ENCODE measurements at places on chromosomes 16 and 17.

DNA sequence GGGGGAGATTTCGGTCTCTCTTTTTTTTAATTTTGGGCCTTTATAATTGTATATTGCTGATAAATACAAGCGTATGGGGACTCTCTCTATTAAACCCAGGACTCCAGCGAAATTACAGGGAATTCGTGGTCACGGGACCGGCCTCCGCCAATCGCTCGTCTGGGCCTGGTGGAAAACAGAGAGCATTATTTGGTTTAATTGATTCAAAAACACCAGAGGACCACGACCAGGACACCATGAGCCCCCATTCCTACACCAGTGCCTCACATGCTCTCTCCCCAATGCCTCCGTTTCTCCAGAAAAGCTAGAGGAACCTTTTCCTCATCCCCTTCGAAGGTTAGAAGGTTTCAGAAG lies at the start of gene HOXB2:
Gene HOXB2 (minus strand): TSS at position 88 of the 354 bp plus-strand sequence. CDS start 198 bp downstream, outside the sequence.
- H3K36me3 ChIP-seq: peaks cover 15% of the 10 kb centered on the region
- peak within 1 kb of the TSS; percentile 96 for H3K4me3 ChIP-seq
- peaks cover 55% of the 10 kb centered on the region for H3K4me1 ChIP-seq
- DNase-seq: no peak
- H3K27ac ChIP-seq: peak within 1 kb of the TSS; percentile 79
- H3K27me3 ChIP-seq: peaks cover 26% of the 10 kb centered on the region

DNA sequence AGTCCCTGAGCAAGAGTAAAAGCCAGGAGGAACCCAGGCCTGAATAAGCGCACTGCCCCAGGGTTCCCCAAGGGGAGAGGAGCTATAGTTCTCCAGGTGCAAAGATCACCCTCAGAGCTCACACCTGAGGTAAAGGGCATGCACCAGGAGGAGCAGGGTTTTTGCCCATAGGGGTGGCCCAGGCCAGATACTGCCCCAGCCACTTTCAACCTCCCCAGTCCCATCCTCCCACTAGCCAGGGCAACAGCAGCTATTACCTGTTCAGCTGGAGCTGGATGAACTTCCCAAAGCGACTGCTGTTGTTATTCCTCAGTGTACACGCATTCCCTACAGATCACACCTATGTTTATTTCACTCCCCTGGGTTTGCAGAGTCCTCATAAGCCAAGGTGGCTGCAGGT lies 19.8 kb downstream of the MYO19 start:
- H3K27ac ChIP-seq: no peak overlapping the region
- DNase-seq: no peak
- H3K4me1 ChIP-seq: no peaks in the 10 kb centered on the region
- peaks cover 7% of the 10 kb centered on the region for H3K27me3 ChIP-seq
- no peak overlapping the region for H3K4me3 ChIP-seq

GRCh38 chr17:58913971-58914769 lies 158.5 kb downstream of the PPM1E start:
- no peak for DNase-seq
- H3K4me1 ChIP-seq: no peaks in the 10 kb centered on the region
- no peak overlapping the region for H3K27ac ChIP-seq
- no peak overlapping the region for H3K4me3 ChIP-seq
- peaks cover 12% of the 10 kb centered on the region for H3K36me3 ChIP-seq
- peaks cover 2% of the 10 kb centered on the region for H3K27me3 ChIP-seq

DNA sequence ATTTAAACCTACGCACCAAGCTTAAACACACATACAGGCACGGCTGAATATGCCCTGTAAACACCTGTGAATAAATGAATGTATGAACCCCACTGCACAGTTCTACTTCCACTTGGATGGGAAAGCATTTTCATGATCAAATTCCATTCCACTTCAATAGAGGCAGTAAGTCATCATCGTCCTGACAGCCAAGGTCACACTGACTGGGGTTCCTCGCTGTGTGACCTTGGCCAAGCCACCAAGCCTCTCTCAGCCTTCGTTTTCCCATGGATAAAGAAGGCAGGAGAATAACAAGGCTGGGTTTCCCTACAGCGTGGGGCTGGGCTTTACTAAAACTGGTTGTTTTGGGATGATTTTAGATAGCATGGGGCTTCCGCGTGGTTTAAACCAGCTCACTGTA lies 82.8 kb downstream of the TBC1D16 start:
- no peak overlapping the region for H3K27ac ChIP-seq
- no peak for DNase-seq
- H3K36me3 ChIP-seq: peaks cover 15% of the 10 kb centered on the region
- H3K4me3 ChIP-seq: no peak overlapping the region
- H3K27me3 ChIP-seq: peaks cover 4% of the 10 kb centered on the region

DNA sequence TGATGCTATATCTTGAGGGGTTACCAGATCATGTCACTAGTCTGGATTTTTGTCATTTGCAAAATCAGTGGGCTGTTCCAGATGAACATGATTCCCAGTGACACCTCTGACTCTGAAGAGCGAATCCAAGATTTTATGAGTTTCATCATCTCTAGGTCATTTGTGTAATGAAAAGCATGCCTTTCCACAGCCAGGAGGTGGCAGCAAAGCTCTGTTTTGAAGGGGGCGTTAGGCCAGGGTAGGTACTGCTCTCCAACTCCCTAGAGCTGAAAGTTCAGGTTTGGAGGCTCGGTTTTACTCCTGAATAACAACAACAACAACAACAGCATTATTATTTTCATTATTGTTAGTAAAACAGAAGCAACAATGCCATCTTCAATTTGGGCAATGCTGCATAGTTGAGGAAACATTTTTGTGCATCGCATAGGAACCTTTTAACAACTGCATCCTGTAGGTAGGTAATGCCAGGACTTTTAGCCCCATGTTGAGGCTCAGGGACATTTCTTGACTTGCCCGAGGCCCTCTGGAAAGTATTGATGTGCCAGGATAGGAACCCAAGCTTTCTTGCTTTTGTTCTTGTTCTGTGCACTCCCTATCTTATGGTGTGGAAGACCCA lies 77.0 kb downstream of the MYH13 start:
- no peaks in the 10 kb centered on the region for H3K36me3 ChIP-seq
- no peak overlapping the region for H3K27ac ChIP-seq
- no peak overlapping the region for H3K4me3 ChIP-seq
- peaks cover 5% of the 10 kb centered on the region for H3K4me1 ChIP-seq
- DNase-seq: peak; percentile 80

- H3K36me3 ChIP-seq: no peaks in the 10 kb centered on the region
- H3K27me3 ChIP-seq: no peaks in the 10 kb centered on the region
- no peak for DNase-seq
- no peak overlapping the region for H3K4me3 ChIP-seq
Measured at GRCh38 chr16:15461376-15461775, 27.0 kb downstream of the BMERB1 start.

DNA sequence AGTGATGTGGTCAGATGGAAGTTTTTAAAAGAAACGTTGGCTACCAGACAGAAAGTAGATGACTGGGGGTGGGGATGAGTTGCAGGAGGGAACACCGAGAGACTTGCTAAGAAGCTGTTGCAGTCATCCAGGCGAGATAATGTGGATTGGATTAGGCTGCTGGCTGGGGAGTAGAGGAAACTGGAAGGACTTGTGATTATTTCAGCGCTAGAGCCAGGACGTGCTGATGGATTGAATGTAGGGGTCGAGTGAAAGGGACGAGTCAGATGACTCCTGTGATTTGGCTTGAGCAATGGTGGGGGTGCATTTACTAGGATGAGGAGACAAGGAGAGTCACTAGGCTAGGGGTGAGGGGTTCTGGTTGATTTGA lies 88.5 kb downstream of the CLEC16A start:
- peaks cover 62% of the 10 kb centered on the region for H3K36me3 ChIP-seq
- no peak overlapping the region for H3K27ac ChIP-seq
- H3K4me3 ChIP-seq: peak overlapping the region; percentile 20

DNA sequence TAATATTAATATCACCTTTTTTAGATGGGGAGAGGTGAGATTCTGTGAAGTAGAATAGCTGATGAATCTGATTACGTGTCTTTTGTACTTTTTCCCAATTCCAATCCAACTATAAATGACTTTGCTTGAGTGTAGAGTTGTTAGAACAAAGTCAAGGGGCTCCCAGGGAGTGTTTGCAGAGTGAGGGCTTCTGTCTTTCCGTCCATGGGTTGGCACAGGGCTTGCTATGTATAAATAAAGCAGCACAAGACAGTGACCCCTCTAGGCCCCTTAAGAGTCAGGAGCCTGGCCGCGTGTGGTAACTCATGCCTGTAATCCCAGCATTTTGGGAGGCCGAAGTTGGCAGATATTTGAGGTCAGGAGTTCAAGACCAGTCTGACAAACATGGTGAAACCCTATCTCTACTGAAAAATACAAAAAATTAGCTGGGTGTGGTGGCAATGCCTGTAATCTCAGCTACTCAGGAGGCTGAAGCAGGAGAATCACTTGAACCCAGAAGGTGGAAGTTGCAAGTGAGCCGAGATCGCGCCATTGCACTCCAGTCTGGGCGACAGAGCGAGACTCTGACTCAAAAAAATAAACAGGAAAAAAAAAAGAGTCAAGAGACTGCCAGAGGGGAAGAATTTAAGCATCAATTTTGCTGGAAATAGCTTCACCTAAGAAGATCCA lies 127.9 kb upstream of the HS3ST3A1 start:
- no peaks in the 10 kb centered on the region for H3K27me3 ChIP-seq
- H3K4me3 ChIP-seq: no peak overlapping the region
- no peaks in the 10 kb centered on the region for H3K4me1 ChIP-seq
- DNase-seq: no peak
- no peaks in the 10 kb centered on the region for H3K36me3 ChIP-seq

DNA sequence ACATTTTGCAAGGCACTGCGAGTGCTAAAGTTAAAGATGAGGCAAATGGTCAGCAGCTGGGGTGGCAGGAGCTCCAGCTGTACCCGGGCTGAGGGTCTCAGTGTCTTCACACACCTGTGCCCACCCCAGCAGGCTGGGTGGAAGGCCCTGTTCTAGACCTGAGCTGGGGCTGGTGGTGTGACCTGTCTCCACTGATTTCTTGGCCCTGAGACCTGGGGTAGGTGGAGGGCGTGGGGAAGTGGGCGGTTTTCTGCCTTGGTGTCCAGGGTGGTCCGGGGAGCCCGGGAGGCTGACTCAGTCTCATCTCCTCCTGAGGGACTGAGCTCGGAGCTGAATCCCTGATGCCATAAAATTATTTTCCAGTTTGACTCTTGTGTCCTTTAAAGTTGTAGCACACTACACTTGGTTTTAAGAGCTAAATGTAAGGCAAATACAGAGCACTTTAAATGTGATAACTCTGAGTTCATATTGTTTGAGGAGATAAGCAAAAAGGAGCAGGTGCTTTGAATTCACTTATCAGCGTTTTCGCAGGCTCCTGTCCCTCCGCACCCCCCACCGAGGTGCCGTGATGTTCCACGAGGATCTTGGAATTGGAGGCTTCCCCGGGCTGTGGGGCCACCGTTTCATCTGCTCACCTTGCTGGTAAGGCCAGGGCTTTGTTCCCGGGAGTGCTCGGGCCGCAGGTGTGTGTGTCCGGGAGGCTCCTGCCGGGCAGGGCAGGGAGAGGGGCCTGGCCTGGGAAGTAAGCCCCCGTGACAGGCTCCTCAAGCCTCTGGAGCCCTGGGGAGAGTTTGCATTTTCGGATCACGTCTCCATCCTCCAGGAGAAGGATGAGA lies 117.0 kb downstream of the AATF start:
- H3K27ac ChIP-seq: no peak overlapping the region
- H3K4me1 ChIP-seq: peaks cover 8% of the 10 kb centered on the region
- no peak overlapping the region for H3K4me3 ChIP-seq

DNA sequence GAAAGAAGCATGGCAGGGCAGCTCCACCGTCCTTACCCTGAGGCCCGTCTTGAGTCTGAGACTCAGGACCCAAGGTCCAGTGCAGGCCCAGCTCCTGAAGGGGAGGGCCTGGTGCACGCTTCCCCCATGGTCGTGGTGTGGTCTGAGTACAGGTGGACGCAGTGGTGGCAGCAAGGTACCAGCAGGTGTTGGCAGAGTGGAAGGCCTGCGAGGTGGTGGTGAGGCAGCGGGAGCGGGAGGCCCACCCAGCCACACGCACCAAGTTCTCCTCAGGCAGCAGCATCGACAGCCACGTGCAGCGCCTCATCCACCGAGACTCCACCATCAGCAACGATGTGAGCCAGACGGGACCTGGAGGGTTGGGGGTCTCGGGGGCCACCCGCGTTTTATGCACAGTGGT lies 27.7 kb downstream of the MNT start:
- H3K27ac ChIP-seq: no peak overlapping the region
- peaks cover 15% of the 10 kb centered on the region for H3K36me3 ChIP-seq
- H3K4me3 ChIP-seq: no peak overlapping the region
- DNase-seq: no peak
- H3K4me1 ChIP-seq: peaks cover 18% of the 10 kb centered on the region

DNA sequence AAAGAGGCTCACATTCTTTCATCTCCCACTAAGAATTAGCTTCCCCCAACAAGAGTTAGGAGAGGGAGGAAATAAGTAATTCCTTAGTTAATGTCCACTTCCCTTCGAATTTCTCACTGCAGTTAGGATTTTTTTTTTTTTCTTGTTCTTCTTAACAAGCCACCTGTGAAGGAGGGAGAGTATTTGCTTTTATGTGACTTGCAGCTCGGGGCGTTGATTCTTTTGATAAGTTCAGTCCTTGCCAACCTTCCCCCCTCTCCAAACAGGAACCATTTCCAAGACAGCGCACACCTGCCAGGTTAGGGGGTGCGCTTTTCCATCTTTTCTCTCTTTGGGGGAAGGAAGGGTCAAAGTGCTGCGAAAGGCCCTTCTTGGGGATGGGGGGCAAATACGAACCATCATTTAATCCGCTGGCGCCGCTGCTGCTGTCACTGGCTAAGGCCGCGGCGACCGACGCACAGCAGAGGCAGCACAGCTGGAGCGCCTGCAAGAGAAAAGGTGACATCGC lies 758 bp downstream of the ADAMTS18 start:
- no peak overlapping the region for H3K27ac ChIP-seq
- no peak for DNase-seq
- peak overlapping the region; percentile 62 for H3K4me3 ChIP-seq
- peaks cover 1% of the 10 kb centered on the region for H3K27me3 ChIP-seq

DNA sequence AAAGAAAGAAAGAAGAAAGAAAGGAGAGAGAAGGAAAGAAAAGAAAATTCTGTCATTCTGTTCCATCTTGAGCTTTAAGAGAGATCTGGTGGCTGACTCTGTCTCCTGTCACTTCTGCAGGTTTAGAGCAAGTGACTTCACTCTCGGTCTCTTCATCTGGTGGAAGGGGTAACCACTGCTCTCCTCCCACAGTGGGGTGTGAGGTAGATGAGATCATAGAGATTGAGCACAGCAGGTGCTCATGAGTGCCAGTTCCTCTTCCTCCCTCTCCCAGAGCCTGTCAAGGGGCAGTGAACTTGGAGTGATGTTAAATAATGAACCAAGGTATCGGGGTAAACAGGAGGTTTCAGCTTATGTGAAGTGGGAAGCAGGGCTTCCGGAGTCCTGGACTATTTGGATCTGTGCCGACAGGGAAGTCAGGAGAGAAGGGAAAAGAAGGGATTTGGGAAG lies 47.7 kb downstream of the BEAN1 start:
- peaks cover 42% of the 10 kb centered on the region for H3K4me1 ChIP-seq
- no peak overlapping the region for H3K4me3 ChIP-seq
- peak overlapping the region; percentile 44 for H3K27ac ChIP-seq
- DNase-seq: no peak
- H3K27me3 ChIP-seq: peaks cover 12% of the 10 kb centered on the region
- no peaks in the 10 kb centered on the region for H3K36me3 ChIP-seq

Data from endothelial cell (in vitro differentiated cells).